ENCODE measurements at places on chromosomes 6 and 20.

GRCh38 chr6:100944644-100945043 lies 63.5 kb upstream of the ASCC3 start:
- no peak for DNase-seq

GRCh38 chr6:145878591-145879295 lies 64.1 kb upstream of the FBXO30 start:
- no peak for DNase-seq

DNA sequence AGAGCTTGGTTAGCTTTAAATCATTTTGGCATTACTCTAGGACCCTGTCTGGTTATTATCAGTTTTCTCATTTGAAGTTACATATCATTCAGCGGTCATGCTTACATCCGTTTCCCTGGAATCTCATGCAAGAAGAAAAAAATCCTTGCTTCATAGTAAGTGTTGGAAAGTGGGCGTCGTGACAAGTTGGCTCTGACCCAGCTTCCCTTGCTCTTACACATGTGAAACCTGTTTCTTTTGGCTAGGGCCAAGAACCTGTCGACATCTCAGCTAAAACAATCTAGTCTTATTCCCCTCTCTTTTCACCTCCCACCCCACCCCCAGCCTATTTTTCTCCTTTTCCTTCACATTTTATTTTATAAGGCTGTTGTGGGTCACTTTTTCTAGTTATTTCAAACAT lies 45.5 kb downstream of the ANKS1A start:
- no peak for DNase-seq

- DNase-seq: no peak
Measured at GRCh38 chr6:146787876-146788508, 189.2 kb downstream of the ADGB start.

- DNase-seq: no peak
Measured at GRCh38 chr6:4801491-4802110, 25.4 kb downstream of the CDYL start.

- DNase-seq: no peak
Measured at GRCh38 chr20:9993137-9993536, 41.6 kb upstream of the ANKEF1 start.

Measured in activated naive CD4-positive, alpha-beta T cell (primary cell).